ENCODE measurements at places on chromosomes 3 and 15.

GRCh38 chr15:98650417-98651035 lies 2.2 kb downstream of the IGF1R start:
- DNase-seq = peak; percentile 56

GRCh38 chr3:21449738-21450137 lies 301.3 kb downstream of the ZNF385D start:
- no peak for DNase-seq

GRCh38 chr3:128965818-128966217 lies 28.1 kb downstream of the CFAP92 start:
- no peak for DNase-seq

- DNase-seq = no peak
Measured at GRCh38 chr3:174716956-174717505, 142.1 kb upstream of the NAALADL2 start.

DNA sequence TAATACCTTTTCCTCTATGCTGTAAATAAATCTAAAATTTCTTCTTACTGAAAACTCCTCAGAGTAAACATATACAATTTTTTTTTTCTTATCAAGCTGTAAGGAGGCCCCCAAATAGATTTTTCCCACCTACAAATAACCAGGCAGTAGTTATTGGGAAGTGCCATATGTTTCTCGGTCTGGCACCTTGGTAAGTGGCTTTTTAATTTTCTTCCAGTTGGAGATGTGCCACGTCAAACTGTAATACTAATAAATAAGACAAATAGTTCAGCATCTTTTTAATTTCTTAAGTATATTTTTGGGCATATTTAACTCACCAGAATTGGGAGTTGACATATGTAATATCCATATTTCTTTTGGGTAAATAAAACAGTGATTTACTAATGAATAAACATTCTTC lies 346.3 kb downstream of the DIPK2A start:
- DNase-seq = no peak

- DNase-seq = no peak
Measured at GRCh38 chr3:156371701-156372100, 183.2 kb downstream of the SSR3 start.

- no peak for DNase-seq
Measured at GRCh38 chr3:54988838-54989630, 61.2 kb upstream of the LRTM1 start.

DNA sequence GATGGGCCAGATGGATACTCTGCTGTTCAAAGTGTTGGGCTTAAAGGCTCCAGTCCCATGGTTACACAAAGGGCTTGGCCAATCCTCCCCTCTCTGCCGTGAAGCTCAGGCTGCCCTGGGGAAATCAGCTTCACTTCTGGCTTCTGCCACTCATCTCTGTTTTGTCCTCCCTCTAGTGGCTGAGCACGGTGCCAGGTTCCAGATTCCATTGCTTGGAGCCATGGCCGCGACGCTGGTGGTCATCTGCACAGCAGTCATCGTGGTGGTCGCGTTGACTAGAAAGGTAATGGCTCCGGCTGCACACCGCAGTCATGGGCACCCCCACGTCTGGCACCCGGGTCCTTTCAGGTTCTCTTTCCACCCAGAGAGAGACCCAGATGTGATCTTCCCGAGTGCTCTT lies 5.6 kb downstream of the TIGIT start:
- peak; percentile 13 for DNase-seq

- DNase-seq = peak; percentile 38
Measured at GRCh38 chr3:71052716-71053115, 530.8 kb downstream of the FOXP1 start.

DNA sequence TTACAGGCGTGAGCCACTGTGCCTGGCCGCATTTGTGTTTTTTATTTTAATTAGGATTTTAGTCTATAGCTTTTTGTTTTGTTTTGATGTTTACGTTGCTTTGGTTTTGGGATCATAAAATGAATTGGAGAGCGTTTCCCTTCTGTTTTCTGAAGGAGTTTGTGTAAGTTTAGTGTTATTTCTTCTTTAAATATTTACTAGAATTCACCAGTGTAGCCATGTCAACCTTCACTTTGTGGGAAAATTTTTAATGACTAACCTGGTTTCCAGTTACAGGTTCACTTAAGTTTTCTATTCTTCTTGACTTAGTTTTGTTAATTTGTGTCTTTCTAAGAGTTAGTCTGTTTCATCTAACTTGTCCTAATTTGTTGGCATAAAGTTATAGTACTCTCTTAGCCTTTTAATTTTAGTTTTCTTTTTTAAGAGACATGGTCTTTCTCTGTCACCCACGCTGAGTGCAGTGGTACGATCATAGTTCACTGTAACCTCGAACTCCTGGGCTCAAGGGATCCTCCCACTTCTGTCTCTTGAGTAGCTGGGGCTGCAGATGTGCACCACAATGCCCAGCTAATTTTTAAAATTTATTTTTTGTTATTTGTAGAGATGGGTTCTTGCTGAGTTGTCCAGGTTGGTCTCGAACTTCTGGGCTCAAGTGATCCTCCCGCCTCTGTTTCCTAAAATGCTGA lies 61.0 kb downstream of the CHD2 start:
- DNase-seq = no peak

GRCh38 chr3:61531528-61531927 lies 29.8 kb upstream of the PTPRG start:
- no peak for DNase-seq

GRCh38 chr3:134464689-134465365 lies 21.0 kb downstream of the ANAPC13 start:
- DNase-seq = no peak

DNA sequence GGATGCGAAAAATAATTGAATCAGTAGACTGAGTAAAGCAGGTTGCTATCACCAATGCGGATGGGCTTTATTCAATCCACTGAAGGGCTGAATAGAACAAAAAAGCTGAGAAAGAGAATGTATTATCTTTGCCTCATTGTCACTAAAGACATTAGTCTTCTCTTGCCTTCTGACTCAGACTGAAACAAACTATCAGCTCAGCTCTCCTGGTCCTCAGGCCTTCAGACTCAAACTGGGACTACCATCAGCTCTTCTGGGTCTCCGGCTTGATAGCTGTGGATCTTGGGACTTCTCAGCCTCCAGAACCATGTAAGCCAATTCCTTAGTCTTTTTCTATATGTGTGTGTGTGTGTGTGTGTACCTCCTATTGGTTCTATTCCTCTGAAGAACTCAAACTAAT lies 12.6 kb downstream of the IFT57 start:
- DNase-seq = no peak

DNA sequence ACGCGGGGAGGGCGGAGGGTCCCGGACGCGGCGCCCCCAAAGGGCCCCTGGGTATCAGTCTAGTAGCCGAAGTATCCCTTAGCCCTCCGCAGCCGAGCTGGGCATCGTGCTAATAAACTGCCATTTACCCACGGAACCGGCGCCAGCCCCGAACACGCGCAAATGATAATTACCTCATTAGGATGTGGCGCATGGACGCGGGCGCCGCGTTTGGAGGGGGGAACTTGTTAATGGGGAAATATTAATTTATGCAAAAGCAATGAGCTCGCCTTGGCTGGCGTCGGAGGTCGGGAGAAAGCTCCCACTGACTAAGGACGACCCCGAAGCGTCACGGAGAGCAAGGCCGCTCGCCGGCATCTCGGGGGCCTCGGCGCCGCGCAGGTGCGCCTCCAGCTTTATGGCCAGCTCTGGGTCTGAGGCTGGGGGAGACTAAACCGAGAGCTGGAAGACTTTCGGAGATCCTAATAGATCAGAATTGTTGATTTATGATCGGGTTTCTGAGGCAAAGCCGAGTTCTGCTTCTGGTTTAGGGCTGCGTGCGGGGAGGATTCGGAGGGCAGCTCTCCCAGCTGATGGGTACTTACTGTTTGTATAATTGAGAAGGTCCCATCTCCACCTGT lies 474 bp upstream of the FEZF2 start:
- DNase-seq = no peak

Data from fibroblast of skin of back (primary cell).